Heart left ventricle (tissue), 16 donors: ENCODE measurements at places on chromosomes 16 and 17. TPM values are rescaled to one million over a fixed set of nuclear protein-coding genes. Genes with fewer than 3 reads are reported as not detected.

The HS3ST3A1 gene
- total RNA-seq = 2.7 TPM

The CTRB1 gene
- not detected for total RNA-seq

GRCh38 chr16:11543661-11544393, 42.9 kb downstream of the LITAF start:
- H3K27ac ChIP-seq = no peak overlapping the region
- H3K4me1 ChIP-seq = peaks cover 8% of the 10 kb centered on the region
- no peak for DNase-seq
- no peaks in the 10 kb centered on the region for H3K27me3 ChIP-seq
- no peak overlapping the region for H3K4me3 ChIP-seq

The SNX11 gene
- total RNA-seq = 15.1 TPM

The TBC1D3D gene
- not detected for total RNA-seq

The ACE gene
- 2.1 TPM for total RNA-seq

GRCh38 chr16:85989863-85990643, 91.1 kb downstream of the IRF8 start:
- H3K27ac ChIP-seq = no peak overlapping the region
- no peak for DNase-seq
- peaks cover 18% of the 10 kb centered on the region for H3K4me1 ChIP-seq
- H3K4me3 ChIP-seq = no peak overlapping the region
- peaks cover 54% of the 10 kb centered on the region for H3K27me3 ChIP-seq
- H3K36me3 ChIP-seq = no peaks in the 10 kb centered on the region

GRCh38 chr17:34532281-34533065, 46.9 kb upstream of the TMEM132E start:
- no peaks in the 10 kb centered on the region for H3K36me3 ChIP-seq
- no peaks in the 10 kb centered on the region for H3K4me1 ChIP-seq
- H3K27ac ChIP-seq = no peak overlapping the region
- H3K4me3 ChIP-seq = no peak overlapping the region

DNA sequence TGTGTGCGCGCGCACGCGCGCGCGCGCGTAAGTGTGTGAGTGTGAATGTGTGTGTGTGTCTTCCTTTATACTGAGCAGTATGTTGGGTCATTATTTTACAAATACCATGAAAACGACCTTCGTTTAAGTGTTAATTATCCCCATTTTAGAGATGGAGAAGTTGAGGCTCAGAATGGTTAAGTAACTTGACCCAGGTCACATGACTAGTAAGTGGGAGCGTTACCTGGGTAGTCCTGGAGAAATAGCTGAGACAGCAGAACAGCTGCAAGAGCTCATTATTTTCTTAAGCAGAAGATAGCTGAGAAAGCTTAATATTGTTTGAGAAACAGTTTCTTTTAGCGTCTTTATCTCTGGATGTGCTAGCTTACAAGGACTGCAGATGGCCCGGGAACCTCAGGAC, 78.8 kb downstream of the IRX3 start:
- no peaks in the 10 kb centered on the region for H3K27me3 ChIP-seq
- no peaks in the 10 kb centered on the region for H3K36me3 ChIP-seq
- no peak overlapping the region for H3K4me3 ChIP-seq
- H3K4me1 ChIP-seq = no peaks in the 10 kb centered on the region

DNA sequence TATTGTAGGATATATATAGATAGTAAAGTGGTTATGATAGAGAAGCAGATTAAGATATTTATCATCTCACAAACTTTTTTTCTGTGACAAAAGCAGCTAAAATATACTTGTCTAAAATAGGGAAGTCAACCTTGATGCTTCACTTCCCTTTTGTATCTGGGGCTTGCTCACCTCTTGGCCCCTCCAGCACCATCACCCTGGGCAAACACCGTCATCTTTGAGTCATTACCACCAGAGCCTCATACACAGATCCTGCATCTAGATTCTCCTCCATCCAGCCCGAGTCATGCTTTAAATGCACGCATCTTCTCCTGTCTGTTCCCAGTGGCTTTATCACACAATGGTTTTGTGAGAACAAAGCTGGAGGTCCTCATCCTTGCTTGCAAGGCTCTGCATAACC, 1062.7 kb upstream of the EEF2KMT start:
- no peak for DNase-seq
- H3K4me1 ChIP-seq = no peaks in the 10 kb centered on the region
- H3K4me3 ChIP-seq = no peak overlapping the region
- H3K27me3 ChIP-seq = no peaks in the 10 kb centered on the region
- H3K27ac ChIP-seq = no peak overlapping the region
- H3K36me3 ChIP-seq = no peaks in the 10 kb centered on the region

The VAT1 gene
- 92.0 TPM for total RNA-seq

GRCh38 chr16:18839555-18839954, 38.2 kb upstream of the ARL6IP1 start:
- H3K4me3 ChIP-seq = no peak overlapping the region
- H3K4me1 ChIP-seq = no peaks in the 10 kb centered on the region
- H3K36me3 ChIP-seq = peaks cover 98% of the 10 kb centered on the region
- H3K27ac ChIP-seq = no peak overlapping the region
- DNase-seq = no peak

DNA sequence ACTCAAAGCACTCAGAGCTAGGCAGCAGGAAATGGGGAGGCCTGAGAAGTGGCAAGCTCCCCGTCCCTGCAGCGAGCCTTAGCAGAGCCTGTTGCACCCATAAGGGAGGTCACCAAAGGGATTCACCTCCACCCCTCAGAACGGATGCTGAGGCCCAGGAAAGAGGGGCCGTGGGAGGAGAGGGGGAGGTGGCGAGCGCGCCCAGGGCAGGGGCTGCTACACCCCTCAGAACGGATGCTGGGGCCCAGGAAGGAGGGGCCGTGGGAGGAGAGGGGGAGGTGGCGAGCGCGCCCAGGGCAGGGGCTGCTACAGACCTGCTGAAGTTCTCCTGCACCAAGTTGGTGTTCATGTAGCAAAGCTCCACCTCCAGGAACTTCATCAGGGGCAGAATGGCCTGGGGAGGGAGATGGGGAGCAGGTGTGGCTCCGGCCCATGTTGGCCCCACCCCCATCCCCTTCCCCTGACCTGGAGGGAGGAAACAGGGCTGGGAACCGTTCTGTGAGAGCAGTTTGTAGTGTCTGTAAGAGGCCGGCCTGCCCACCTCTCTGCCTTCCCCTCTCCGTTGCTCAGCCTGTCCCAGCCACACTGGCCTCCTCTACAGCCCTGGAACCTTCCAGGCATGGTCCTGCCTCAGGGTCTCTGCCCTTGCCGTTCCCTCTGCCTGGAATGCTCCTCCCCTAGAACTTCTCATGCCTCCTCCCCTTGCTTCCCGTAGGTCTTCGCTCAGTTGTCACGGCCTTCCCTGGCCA, 11.4 kb downstream of the UNC13D start:
- H3K4me3 ChIP-seq = no peak overlapping the region
- no peak for DNase-seq
- H3K27me3 ChIP-seq = no peaks in the 10 kb centered on the region
- H3K4me1 ChIP-seq = peaks cover 3% of the 10 kb centered on the region
- no peaks in the 10 kb centered on the region for H3K36me3 ChIP-seq
- peak overlapping the region; percentile 54 for H3K27ac ChIP-seq

The FBXL19 gene
- total RNA-seq = 7.9 TPM

DNA sequence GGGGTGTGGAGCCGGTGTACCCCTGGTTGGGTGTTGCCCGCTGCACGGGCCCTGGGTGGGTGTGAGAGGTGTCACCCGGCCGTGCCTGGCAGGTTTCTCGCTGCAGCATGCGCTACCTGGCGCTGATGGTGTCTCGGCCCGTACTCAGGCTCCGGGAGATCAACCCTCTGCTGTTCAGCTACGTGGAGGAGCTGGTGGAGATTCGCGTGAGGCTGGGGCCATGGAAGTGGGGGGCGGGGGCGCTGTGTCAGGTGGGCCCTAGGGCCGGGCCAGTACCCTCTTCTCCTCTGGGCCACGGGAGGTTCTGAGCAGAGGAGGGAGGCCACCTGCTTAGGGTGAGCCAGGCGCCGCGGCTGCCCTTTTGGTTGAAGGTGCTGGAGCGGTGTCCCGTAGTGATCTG, 13.4 kb downstream of the DEF8 start:
- H3K4me1 ChIP-seq = no peaks in the 10 kb centered on the region
- peaks cover 52% of the 10 kb centered on the region for H3K36me3 ChIP-seq
- H3K27me3 ChIP-seq = no peaks in the 10 kb centered on the region
- no peak overlapping the region for H3K27ac ChIP-seq
- no peak overlapping the region for H3K4me3 ChIP-seq

The FOXF1 gene
- 0.16 TPM for total RNA-seq

DNA sequence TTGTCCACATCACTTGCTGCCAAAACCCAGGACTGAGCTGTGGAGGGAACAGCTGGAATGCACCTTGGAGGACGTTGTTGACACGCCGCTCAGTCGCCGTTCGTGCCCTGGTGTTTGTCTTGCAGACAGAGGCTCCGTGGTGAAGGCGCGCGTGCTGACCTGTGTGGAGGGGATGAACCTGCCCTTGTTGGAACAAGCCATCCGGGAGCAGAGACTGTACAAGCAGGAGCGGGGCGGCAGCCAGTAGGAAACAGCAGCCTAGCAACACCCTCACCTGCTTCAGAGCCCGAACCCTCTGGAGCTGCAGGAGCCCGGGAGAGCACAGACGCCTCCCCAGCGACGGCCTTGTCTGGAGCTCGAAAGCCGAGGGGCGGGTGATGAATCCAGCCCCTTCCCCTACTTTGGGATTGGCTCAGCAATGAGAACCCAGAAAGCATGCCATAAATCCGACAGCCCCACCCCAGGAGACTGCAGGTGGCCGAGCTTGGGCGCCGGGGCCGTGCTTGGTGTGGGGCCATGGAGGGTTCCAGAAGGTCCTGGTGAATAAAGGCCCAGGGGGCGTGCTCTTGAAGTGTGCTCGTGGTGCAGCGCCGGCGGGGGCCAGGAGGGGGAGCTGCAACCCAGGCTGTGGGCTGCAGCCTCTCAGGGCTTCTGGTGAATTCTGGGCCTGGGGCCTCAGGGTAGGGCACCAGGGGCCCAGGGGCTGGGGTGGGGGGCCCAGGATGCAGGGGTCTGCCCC, 470 bp upstream of the CDK3 start:
- peaks cover 16% of the 10 kb centered on the region for H3K4me1 ChIP-seq
- no peak overlapping the region for H3K27ac ChIP-seq
- no peaks in the 10 kb centered on the region for H3K27me3 ChIP-seq
- DNase-seq = no peak

DNA sequence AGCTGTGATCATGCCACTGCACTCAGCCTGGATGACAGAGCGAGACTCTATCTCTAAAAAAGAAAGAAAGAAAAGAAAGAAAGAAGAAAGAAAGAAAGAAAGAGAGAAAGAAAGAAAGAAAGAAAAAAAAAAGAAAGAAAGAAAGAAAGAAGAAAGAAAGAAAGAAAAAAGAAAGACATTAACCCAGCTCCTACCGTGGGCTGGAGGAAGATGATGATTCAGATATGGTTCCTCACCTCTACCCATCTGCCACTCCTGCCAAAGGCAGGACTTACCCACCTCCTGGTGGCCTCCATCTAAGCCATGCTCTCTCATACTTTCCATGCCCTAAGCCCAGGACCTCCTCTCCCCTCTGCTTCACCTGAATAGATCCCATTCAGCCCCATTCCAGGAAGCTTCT, 93.3 kb upstream of the LHX1 start:
- peaks cover 21% of the 10 kb centered on the region for H3K27me3 ChIP-seq
- H3K36me3 ChIP-seq = no peaks in the 10 kb centered on the region
- H3K4me1 ChIP-seq = no peaks in the 10 kb centered on the region

- no peak for DNase-seq
- H3K27me3 ChIP-seq = no peaks in the 10 kb centered on the region
- H3K36me3 ChIP-seq = no peaks in the 10 kb centered on the region
- H3K27ac ChIP-seq = no peak overlapping the region
- peaks cover 4% of the 10 kb centered on the region for H3K4me1 ChIP-seq
- no peak overlapping the region for H3K4me3 ChIP-seq
Measured at GRCh38 chr16:17270111-17270510, 200.6 kb downstream of the XYLT1 start.

The KRTAP1-1 gene
- not detected for total RNA-seq

DNA sequence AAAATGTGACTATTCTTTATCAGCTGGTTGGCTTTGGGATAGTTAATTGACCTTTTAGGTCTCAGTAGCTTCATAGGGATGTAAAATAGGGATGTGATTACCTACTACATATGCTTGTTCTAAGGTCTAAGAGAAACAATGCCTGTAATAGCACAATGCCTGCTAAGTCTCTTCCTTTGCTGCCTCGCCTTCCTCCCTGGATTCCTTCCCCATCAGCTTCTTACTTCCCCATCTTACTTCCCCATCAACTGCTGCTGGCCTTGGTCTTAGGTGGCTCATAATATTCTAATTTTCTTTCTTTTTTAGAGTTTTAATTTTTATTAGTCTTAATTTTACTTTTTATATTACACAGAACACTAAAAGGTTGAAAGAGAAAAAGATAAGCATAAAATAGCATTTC, 59.2 kb upstream of the GOT2 start:
- no peak overlapping the region for H3K27ac ChIP-seq
- no peak for DNase-seq
- no peaks in the 10 kb centered on the region for H3K36me3 ChIP-seq
- no peaks in the 10 kb centered on the region for H3K4me1 ChIP-seq

The IRX6 gene
- 6.7 TPM for total RNA-seq

The TNFSF12 gene
- 35.1 TPM for total RNA-seq

The C16orf46 gene
- not detected for total RNA-seq

DNA sequence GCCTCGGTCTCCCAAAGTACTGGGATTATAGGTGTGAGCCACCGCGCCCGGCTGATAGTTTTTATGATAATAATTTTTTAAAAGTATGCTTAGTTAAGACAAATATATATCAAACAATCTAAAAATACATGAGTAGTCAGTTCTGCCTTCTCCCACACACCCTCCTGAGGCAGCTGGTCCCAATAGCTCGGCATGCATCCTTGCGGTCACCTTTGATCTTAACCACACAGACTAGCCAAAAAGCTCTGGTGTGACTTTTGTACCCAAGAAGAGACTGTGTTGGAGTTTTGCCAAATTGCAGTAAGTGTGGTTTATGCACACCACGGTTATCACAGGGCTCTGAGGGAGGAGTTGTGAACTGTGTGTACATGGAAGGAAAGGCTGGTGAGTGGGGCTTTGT, 25.6 kb downstream of the ATP6V0A1 start:
- no peak for DNase-seq
- H3K27ac ChIP-seq = no peak overlapping the region
- H3K27me3 ChIP-seq = no peaks in the 10 kb centered on the region
- H3K36me3 ChIP-seq = peaks cover 93% of the 10 kb centered on the region
- no peaks in the 10 kb centered on the region for H3K4me1 ChIP-seq

The TPSB2 gene
- 6.7 TPM for total RNA-seq

The PIRT gene
- total RNA-seq = not detected

DNA sequence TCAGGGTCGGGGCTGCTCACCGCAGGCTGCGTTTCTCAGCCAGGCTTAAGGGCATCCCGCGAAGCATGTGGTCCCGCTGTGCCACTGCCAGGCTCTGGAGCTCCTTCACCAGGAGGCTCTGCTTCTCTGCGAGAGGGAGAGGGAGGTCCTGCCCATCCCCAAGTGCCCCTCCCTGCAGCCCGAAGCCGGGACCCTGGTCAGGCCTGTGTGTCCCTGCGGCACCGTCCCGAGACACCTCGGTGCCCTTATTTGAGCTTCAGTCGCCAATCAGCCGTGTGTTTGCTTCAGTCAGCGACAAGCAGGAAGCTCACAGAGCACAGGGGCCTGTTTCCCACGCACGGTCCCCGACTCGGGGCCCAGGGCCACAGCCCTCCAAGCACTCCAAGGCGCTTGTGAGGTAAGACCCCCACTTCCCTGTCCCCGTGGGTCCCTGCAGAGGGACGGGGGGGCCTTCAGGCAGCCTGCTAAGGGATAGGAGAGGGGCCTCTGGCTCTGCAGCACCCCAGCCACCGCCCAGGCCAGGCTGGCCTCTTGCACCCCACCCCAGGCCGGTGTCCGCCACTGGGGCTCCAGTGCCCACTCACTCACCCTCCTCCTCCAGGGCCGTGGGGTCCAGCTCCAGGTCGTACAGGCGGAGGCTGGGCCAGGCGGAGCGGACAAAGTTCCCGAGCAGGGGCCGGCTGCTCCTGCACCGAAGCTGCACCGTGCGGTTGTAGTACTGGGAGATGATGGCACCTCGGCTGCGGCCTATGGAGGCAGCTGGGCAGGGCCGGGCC, 3.2 kb downstream of the TMC6 start:
- H3K27ac ChIP-seq = peak overlapping the region; percentile 86
- H3K4me1 ChIP-seq = peaks cover 56% of the 10 kb centered on the region
- H3K27me3 ChIP-seq = no peaks in the 10 kb centered on the region
- DNase-seq = no peak
- peak overlapping the region; percentile 34 for H3K4me3 ChIP-seq
